SJSA1 (cell line): ENCODE measurements at places on chromosomes 1 and 21. TPM values are rescaled to one million over a fixed set of nuclear protein-coding genes. Genes with fewer than 3 reads are reported as not detected.

GRCh38 chr1:85578321-85579295 lies 2.0 kb upstream of the CCN1 start:
- DNase-seq = peak; percentile 98

Gene CRNN
- total RNA-seq = 0.16 TPM in 1 of 2 replicates, not detected in the other

Gene C1orf94
- total RNA-seq = 0.39 TPM in 1 of 2 replicates, not detected in the other

DNA sequence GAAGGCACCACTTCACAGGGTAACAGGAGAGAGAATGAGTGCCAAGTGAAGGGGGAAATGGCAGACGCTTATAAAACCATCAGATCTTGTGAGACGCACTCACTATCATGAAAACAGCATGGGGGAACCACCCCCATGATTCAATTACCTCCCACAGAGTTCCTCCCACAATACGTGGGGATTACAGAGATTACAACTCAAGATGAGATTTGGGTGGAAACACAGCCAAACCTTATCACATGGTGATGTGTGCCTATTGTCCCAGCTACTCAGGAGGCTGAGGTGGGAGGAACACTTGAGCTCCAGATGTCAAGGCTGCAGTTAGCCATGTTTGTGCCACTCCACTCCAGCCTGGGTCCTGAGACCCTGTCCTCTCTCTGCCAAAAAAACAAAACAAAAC lies 56.0 kb upstream of the DSCAM start:
- no peak for DNase-seq

GRCh38 chr1:184510110-184510509 lies 123.3 kb downstream of the C1orf21 start:
- no peak for DNase-seq
